Muscle of leg (tissue), 16 donors: ENCODE measurements at places on chromosomes 7 and 10. TPM values are rescaled to one million over a fixed set of nuclear protein-coding genes. Genes with fewer than 3 reads are reported as not detected.

DNA sequence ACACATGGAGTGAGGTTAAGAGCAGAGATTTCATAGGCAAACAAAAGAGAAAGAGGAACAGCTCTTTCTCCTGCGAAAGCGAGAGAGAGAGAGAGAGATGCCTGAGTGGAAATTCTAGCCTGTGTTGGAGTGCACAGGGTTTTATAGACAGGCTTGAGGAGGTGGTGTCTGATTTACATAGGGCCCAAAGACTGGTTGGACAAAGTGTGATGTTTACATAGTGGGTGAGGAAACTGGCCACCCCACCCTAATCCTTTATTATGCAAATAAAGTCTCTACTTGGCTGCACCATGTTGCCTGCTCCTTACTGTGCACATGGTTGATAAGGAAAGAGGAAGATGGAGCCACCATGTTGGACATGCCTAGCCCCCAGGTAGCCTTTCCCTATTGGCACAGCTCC lies 967.8 kb upstream of the SORCS1 start:
- no peaks in the 10 kb centered on the region for H3K27me3 ChIP-seq
- H3K36me3 ChIP-seq = no peaks in the 10 kb centered on the region
- H3K27ac ChIP-seq = no peak overlapping the region
- no peaks in the 10 kb centered on the region for H3K4me1 ChIP-seq
- DNase-seq = no peak

The OR9A2 gene
- total RNA-seq = 0.18 TPM

- H3K27ac ChIP-seq = no peak overlapping the region
- no peaks in the 10 kb centered on the region for H3K27me3 ChIP-seq
- DNase-seq = peak; percentile 33
- peaks cover 34% of the 10 kb centered on the region for H3K4me1 ChIP-seq
- H3K36me3 ChIP-seq = no peaks in the 10 kb centered on the region
These were observed 222.4 kb downstream of the AUTS2 start for GRCh38 chr7:69820479-69821192.

The FAM25C gene
- not detected for total RNA-seq

The CCDC126 gene
- total RNA-seq = 11.3 TPM

DNA sequence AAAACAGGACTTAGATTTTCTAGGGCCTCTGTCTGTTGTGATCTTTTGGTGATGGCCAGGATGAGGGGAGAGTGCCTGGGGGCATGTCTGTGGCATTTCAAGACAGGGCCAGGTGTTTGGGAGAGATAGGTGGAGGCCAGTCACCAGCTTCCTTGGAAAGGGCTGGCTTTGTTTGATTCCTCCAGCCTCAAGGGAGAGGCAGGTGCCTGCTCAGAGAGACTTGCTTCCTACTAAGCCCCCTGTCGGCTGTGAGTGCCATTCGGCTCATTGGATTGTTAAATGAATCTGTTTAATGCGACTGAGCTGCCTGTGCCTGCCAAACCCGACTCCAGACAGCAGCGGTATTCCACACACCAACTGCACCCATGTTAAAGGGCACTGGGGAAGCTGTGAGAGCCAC lies 304.1 kb upstream of the COBL start:
- no peak overlapping the region for H3K27ac ChIP-seq
- no peaks in the 10 kb centered on the region for H3K4me1 ChIP-seq
- H3K4me3 ChIP-seq = no peak overlapping the region
- H3K27me3 ChIP-seq = peaks cover 3% of the 10 kb centered on the region
- DNase-seq = no peak

- H3K27me3 ChIP-seq = no peaks in the 10 kb centered on the region
- H3K4me3 ChIP-seq = no peak overlapping the region
- H3K36me3 ChIP-seq = no peaks in the 10 kb centered on the region
- DNase-seq = no peak
These were observed 77.9 kb upstream of the GRB10 start for GRCh38 chr7:50860598-50860997.
